ENCODE measurements at places on chromosomes 6 and 20. TPM values are rescaled to one million over a fixed set of nuclear protein-coding genes. Genes with fewer than 3 reads are reported as not detected.

GRCh38 chr6:143098054-143098671 lies 37.5 kb downstream of the AIG1 start:
- H3K4me1 ChIP-seq, result peaks cover 6% of the 10 kb centered on the region
- no peak for DNase-seq
- H3K27ac ChIP-seq, result no peak overlapping the region
- H3K4me3 ChIP-seq, result no peak overlapping the region

GRCh38 chr6:112348334-112348874 lies 1.3 kb downstream of the RFPL4B start:
- H3K4me3 ChIP-seq, result no peak overlapping the region
- H3K27me3 ChIP-seq, result peaks cover 3% of the 10 kb centered on the region
- H3K27ac ChIP-seq, result no peak overlapping the region
- DNase-seq, result no peak

GRCh38 chr20:20897922-20898321 lies 185.5 kb upstream of the RALGAPA2 start:
- H3K27ac ChIP-seq, result no peak overlapping the region
- no peaks in the 10 kb centered on the region for H3K36me3 ChIP-seq
- peaks cover 3% of the 10 kb centered on the region for H3K27me3 ChIP-seq
- no peak overlapping the region for H3K4me3 ChIP-seq

HAO1 gene
- total RNA-seq, result not detected

GRCh38 chr6:42199106-42199981 lies 4.6 kb upstream of the GUCA1B start:
- H3K36me3 ChIP-seq, result peaks cover 21% of the 10 kb centered on the region
- no peaks in the 10 kb centered on the region for H3K27me3 ChIP-seq
- no peak for DNase-seq
- peaks cover 2% of the 10 kb centered on the region for H3K4me1 ChIP-seq
- no peak overlapping the region for H3K4me3 ChIP-seq

DNA sequence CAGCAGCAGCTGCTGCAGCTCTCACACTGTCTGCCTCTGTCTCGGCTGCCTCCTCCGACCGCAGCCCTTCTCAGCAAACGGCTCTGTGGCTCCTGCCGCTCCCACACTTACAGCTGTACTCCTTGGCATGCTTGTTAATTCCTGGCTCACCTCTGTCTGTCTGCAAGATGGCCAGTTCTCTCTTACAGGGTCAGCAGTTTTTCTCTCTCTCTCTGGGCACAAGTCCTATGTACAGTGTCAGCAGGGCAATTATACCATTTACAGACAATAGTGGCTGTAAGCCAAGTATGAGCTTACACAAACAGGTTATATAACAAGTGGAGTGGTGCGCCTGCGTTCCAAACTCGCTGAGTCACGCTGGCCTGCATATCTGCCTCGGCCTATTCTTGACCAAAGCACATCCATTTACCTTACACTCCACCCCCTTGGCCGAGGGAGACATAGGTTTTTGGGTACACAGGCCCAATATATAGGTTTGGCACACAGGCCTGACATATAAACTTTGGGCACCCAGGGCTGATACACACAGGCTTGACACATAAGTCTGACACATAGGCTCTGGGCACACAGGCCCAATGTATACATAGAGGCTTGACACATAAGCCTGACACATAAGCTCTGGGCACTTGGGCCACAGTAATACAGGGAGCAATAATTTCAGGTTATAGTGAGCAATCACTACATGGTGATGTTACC lies 4.4 kb downstream of the ZKSCAN3 start:
- no peak overlapping the region for H3K27ac ChIP-seq
- no peak for DNase-seq
- no peaks in the 10 kb centered on the region for H3K27me3 ChIP-seq
- no peak overlapping the region for H3K4me3 ChIP-seq
- peaks cover 1% of the 10 kb centered on the region for H3K36me3 ChIP-seq
- H3K4me1 ChIP-seq, result peaks cover 30% of the 10 kb centered on the region

DNA sequence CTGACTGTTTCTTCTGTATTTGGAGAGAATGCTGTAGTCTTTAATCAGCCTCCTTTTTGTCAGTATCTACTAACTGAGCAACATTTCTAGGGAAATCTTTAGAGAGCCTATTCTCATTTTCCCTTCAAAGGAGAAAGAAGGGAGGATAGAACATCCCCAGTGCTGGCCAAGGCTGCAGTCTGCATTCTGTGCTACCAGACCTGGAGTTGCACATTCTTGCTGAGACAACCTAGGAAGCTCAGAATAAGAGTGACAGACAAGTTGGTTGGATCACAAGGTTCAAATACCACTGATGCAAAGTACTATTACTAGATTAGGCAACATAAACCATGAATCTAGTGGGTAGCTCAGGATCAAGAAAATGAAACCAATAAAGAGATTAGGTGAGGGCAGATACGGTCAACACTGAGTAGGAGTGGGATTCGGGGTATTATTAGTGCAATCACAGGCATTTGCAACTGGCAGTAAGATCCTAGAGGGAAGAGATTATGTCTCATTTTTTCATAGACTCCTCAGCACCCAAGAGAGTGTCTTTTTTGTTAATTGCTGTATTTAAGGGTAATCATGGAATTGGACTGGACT lies 213.5 kb upstream of the FAM83B start:
- no peak overlapping the region for H3K27ac ChIP-seq
- no peaks in the 10 kb centered on the region for H3K36me3 ChIP-seq
- H3K4me3 ChIP-seq, result no peak overlapping the region
- no peak for DNase-seq

GRCh38 chr6:16810411-16810810 lies 49.2 kb upstream of the ATXN1 start:
- H3K4me1 ChIP-seq, result peaks cover 3% of the 10 kb centered on the region
- no peak overlapping the region for H3K4me3 ChIP-seq
- H3K27ac ChIP-seq, result no peak overlapping the region
- H3K27me3 ChIP-seq, result no peaks in the 10 kb centered on the region

GRCh38 chr6:139308936-139309603 lies 17.3 kb upstream of the TXLNB start:
- peaks cover 23% of the 10 kb centered on the region for H3K4me1 ChIP-seq
- H3K4me3 ChIP-seq, result no peak overlapping the region
- H3K27me3 ChIP-seq, result no peaks in the 10 kb centered on the region
- no peak for DNase-seq

DNA sequence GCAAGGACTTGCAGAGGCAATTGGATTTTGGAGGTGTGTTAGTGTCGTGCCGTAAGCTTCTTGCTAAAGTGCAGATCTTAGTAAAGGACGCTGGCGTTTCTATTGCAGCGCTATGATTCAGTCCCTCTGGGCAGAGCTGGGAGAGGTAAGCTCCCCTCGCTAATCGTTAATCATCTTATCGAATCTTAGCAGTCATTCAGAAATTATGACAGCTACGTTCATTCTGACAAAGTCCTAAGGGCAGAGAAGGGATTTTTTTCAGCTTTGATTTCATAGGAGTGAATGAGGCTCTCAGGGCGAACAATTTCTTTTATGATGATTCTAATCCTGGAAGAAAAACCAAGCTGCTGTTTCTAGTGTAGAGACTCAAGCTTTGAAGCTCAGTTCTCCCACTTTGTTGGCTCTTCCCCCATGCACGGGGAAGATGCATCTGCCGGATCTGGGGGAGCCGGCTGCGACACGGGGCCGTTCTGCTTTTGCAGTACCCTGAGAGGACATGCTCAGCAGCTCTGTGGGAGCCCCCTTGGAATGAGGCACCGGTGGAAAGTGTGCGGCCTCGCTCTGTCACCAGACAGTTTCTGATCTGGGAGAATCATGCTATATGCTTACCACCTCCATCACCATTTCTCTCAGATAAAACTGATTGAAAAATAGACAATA lies 79.1 kb upstream of the SLC22A23 start:
- no peak overlapping the region for H3K27ac ChIP-seq
- peaks cover 10% of the 10 kb centered on the region for H3K27me3 ChIP-seq
- H3K36me3 ChIP-seq, result no peaks in the 10 kb centered on the region
- no peak overlapping the region for H3K4me3 ChIP-seq
- H3K4me1 ChIP-seq, result no peaks in the 10 kb centered on the region
- DNase-seq, result no peak

ARMH2 gene
- not detected for total RNA-seq

YTHDF1 gene
- 32.9 TPM for total RNA-seq

IRF4 gene
- 689 TPM for total RNA-seq

DNA sequence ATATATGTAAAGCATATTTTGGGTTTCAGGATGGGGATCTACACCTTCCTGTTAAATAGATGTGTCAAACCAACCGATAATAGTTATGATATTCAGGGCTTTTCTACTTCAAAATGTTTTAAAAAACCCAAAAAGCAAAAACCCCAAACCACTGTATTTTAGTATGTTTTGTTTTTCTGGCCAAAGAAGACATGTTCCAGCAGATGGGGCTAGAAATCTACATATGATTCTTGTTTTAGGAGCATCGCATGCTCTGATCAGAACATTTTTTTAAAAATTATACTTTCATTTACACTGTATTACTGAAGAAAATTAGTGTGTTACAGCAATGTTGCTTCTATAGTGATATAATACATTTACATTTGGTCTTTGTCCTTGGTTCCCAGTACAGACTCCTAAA lies 11.0 kb downstream of the RMND1 start:
- no peak overlapping the region for H3K4me3 ChIP-seq
- peaks cover 43% of the 10 kb centered on the region for H3K4me1 ChIP-seq

DNA sequence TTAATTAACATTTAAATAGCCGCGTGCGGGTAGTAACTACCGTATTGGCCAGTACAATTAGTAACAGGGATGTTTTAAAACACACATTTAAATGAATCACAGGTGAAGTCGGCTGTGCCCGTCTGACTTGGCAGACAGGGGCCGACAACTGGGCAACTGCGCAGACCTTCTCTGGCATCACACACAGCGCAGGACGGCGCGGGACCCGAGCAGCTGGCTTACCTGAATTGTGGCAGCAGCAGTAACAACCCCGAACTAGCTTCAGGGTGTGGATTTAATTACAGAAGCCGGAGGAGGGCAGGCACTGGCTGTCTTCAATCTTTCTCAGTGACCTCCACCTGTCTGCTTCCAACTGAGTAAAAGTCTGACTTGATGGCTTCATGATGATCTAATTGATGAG lies 91.7 kb downstream of the DACT2 start:
- no peak for DNase-seq
- no peak overlapping the region for H3K4me3 ChIP-seq
- no peak overlapping the region for H3K27ac ChIP-seq
- H3K27me3 ChIP-seq, result peaks cover 11% of the 10 kb centered on the region

- H3K27me3 ChIP-seq, result no peaks in the 10 kb centered on the region
- peaks cover 71% of the 10 kb centered on the region for H3K36me3 ChIP-seq
- no peak overlapping the region for H3K27ac ChIP-seq
Observed at GRCh38 chr6:158660333-158660754, 10.5 kb downstream of the SYTL3 start.

RIPPLY2 gene
- not detected for total RNA-seq

DNA sequence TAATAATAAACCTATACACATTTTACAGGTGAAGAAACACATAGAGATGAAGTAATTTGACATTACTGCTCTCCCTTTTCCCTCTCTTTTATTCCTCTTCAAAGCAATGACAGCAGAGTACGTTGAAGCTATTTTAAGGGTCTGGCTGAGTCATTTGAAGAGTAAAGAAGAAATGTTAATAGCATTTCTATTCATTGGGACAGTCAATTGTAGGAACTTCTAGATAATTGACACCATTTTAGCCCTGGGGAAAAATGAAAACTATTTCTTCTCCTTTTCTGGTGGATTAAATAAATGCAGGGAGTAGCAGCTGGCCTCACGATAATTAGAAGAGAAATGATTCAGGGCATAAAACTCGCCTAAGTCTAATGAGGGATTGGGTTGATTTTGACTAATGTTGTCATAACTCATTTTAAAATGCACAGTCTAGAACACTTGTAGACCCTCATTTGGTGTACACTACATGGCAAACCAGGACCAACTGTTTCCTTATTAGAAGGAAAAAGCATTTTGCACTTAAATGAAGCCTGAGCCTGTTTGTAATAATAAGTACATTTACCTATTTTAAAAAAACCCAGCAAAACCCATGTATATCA lies 48.1 kb downstream of the RIPOR2 start:
- H3K27ac ChIP-seq, result peak overlapping the region; percentile 77
- no peak for DNase-seq
- H3K36me3 ChIP-seq, result peaks cover 7% of the 10 kb centered on the region
- H3K27me3 ChIP-seq, result no peaks in the 10 kb centered on the region
- H3K4me3 ChIP-seq, result no peak overlapping the region
- peaks cover 84% of the 10 kb centered on the region for H3K4me1 ChIP-seq
